T-helper 17 cell (primary cell): ENCODE measurements at places on chromosomes 3 and 15.

- no peak for DNase-seq
Measured at GRCh38 chr3:105904678-105905284, 36.0 kb upstream of the CBLB start.

- DNase-seq = no peak
Measured at GRCh38 chr3:178421069-178421468, 115.2 kb upstream of the KCNMB2 start.

DNA sequence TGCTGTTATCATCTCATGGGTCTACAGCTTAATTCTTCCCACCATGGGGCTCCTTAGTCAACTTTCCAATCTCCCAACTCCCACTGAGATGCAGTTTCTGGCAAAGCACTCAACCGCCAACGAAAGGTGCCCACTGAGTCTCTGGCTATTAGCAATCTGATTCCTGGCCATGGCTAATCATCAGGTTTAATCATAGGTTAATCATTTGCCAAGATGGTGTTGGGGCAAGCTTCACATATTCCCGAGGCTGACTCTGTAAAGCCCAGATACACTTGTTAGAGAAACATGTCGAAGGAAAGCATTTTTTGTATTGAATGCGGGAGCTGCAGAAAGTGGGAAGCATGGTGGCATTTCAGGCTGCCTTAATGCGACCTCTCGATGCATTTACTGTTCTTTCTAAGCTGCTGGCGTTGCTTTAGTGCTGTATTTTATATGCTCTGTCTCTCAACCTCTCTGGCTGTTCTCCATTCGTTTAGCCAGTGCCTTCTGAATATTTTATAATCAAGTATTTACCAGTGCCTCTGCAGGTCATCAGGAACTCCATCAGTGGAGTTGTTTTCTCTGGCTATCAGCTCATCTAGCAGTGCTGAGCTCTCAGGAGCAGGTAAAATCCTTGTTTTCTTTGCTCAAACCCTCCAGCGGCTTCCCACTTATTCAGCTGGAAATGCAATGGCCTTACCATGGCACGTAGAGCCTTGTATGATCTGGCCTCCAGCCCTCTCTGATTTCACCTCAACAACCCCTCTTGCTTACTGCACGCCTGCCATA lies 67.0 kb downstream of the EDEM1 start:
- no peak for DNase-seq

DNA sequence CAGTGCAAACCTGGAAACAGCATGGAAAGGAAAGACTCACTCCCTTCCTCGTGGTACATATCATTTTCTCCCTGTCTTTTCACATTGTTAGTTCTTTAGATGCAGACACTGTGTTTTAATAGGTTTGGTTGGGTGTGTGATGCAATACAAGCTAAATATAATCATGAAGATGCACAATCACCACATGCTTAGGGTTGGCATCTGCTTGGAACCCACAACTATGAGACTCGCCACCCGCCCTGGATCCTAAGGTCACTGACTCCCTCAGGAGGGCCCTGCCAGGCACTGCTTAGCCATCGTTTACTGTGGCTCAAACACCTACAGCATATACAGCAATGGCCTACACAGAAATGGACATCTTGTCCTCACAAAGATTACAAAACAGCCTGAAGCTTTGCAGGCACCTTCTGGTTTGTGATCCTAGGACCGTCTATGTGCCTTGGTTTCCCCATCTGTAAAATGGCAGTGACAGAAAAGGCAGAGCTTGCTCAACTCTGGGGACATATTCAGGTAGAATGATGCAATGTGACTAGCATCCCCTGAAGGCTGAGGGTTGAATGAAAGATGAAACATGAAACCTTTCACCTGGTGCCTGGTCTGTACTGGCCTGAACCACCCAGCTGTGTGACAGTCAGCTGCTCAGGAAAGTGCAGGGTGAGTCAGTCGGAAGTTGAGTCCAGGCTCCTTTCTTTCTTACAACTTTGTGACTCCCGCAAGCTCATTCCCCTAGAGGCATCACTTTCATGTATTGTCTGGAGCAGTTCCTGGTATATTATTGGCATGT lies 123.6 kb upstream of the PFN2 start:
- no peak for DNase-seq

DNA sequence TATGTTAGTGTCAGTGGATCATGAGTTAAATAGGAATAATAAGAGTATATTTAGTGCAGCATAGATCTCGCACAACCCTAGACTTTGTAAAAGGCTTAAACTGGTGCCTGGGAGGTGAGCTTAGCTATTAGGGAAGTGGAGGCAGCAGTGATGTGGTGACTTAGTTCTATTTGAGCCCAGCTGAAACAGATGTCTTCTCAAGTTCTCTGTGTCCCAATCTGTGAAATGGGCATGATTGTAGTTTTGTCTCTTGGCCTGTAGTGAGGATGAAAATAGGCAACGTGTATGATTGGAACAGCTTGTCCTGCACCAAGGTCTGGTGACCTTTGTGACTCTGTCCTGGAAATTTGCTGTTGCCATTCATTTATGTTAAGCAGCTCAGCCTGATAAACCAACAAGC lies 34.7 kb downstream of the EBLN2 start:
- DNase-seq = no peak

DNA sequence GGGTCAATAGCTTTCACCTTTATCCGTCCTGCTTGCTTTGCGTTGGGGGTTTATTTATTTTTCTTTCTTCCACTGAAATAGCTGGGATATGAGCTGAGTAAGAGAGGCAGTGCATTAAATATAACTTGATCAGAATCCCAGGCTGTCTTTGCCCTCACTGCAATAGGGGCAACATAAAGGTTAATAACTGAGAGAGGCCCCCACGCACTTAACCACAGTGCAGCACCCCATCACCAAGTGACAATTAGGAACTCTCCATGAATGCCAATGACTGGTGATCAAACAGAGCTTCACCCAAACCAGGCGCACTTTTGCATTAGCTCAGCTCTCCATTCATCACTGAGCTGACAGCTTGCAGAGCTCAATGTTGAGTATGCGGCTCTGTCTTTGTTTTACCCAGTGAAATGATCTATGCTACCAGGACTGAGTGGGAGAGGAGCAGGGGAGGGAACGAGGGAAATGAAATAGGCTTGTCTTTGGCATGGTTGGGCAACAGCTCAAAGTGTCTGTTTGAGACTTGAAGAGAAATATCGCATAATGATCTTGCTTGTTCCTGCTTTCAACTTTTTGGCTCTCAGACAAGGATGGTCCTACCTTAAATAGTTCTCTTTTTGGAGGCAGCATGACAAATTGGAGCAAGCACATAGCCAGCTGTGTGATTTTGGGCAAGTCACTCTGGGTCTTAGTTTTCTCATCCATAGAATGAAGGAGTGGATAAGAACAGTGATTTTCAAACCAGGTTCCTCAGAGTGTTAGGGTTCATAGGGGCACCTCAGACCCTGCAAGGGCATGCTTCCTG lies 14.5 kb upstream of the GLCE start:
- DNase-seq = no peak
